ENCODE measurements at places on chromosomes 13 and 19.

DNA sequence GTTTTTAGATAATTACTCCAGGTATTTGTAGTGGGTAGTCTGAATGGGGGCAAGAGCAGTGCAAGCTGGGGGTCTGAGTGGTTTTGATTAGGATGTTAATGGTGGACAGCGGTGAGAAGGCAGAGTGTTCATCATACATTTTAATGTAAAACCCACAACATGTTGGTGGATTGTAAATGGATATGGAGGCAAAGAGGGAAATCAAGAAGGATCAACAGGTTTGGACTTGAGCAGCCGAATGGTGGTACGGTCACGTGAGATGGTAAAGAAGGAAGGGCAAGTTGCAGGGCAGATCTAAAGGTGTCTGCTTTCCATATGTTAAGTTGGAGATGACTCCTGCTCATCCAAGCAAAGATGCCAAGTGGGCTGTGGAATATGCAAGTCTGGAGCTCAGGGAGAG, 9.5 kb downstream of the ZNF30 start:
- no peak for DNase-seq

- no peak for DNase-seq
Observed at GRCh38 chr13:82275644-82276043, 1606.6 kb downstream of the SLITRK1 start.

DNA sequence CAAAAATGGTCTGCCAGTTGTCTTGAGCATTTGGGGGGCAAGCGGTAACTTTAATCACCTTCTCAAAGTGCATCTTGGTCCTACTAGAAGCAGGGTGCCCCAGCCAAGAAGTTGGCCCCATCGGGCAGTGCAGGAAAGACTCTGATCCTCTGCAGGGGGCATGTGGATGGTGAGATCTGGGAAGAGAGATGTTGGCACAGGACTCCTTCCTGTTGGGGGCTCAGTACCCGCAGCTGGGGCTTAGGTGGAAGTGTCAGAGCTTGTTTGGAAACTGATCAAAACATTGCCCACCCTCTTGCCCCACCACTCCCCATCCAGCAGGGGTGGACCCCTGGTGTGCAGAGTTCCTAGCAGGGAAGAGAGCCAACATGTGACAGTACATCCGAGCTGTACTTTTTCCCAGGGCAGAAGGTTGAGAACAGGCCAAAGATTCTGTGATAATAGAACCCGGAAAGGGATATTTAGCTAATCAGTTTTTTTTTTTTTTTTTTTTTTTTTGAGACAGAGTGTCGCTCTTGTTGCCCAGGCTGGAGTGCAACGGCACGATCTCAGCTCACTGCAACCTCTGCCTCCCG, 8.8 kb downstream of the RRAS start:
- DNase-seq, result no peak

GRCh38 chr19:29545866-29546582, 20.2 kb downstream of the VSTM2B start:
- peak; percentile 6 for DNase-seq

DNA sequence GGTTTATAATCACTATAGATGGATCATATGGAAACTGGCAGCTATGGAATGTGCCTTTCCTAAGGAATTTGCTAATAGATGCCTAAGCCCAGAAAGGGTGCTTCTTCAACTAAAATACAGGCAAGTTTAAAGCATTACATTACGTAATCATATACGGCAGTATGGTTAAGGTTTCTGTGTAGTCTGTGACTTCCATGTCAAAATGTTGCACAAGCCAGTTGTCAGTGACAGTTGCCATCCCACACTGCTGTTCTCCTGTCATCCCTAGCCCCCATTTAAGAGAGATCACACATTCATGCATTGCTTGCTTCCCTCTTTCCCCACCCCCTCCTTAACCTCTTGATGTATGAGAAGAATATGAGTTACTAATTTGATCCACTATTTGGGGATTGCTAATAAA, 47.3 kb downstream of the BRCA2 start:
- DNase-seq, result no peak

- no peak for DNase-seq
Observed at GRCh38 chr13:31274390-31274789, 74.6 kb downstream of the B3GLCT start.

DNA sequence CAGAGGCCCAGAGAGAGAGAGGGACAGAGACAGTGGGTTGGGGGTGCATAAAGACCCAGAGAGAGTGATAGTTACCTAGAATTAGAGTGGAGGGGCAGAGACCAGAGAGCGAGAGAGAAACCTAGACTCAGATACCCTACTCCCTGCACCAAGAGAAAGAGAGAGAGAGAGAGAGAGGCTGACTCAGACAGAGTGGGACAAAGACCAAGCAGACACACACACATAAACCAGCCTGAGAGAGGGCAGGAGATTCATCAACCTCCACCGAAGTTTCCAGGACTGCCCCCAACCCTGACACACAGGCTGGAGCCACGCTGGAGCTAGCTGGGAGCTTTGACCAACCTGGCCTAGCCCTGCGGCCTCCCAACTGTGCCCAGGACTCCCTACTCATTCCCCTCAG, 12.9 kb downstream of the SYT3 start:
- DNase-seq, result no peak

DNA sequence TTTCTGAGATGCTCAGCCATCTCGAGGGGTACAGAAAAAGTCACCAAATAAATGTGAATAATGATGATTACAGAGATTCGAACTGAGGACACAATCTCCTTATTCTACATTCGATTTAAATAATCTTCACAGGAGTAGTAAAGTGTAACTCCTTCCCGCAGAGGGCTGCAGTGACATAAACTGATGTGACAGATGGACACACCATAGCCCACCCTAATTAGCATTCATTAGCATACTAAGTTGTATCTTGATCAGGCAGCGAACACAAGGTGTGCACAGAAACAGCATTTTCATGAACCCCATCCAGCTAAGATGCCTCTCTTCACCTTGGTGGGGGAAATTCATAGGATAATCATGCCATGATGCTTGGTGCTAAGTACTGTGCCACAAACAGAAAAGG, 83.0 kb downstream of the TNFSF11 start:
- no peak for DNase-seq

DNA sequence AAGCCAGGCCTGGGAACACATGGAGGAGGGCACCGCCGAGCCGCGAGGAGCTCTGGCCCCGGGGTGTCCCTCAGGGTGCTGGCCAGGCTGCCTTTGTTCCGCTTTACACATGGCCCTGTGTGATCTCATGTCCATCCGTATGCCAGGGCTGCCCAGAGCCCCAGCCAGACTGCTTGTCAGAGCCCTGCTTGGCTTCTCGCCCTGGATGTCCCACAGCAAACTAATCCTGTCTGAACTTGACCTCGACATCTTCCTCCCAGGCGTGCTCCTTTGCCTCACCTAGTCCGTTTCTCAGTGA, 14.3 kb downstream of the BCKDHA start:
- DNase-seq, result no peak

- DNase-seq, result no peak
Observed at GRCh38 chr19:39060171-39060570, 24.0 kb upstream of the ACP7 start.

DNA sequence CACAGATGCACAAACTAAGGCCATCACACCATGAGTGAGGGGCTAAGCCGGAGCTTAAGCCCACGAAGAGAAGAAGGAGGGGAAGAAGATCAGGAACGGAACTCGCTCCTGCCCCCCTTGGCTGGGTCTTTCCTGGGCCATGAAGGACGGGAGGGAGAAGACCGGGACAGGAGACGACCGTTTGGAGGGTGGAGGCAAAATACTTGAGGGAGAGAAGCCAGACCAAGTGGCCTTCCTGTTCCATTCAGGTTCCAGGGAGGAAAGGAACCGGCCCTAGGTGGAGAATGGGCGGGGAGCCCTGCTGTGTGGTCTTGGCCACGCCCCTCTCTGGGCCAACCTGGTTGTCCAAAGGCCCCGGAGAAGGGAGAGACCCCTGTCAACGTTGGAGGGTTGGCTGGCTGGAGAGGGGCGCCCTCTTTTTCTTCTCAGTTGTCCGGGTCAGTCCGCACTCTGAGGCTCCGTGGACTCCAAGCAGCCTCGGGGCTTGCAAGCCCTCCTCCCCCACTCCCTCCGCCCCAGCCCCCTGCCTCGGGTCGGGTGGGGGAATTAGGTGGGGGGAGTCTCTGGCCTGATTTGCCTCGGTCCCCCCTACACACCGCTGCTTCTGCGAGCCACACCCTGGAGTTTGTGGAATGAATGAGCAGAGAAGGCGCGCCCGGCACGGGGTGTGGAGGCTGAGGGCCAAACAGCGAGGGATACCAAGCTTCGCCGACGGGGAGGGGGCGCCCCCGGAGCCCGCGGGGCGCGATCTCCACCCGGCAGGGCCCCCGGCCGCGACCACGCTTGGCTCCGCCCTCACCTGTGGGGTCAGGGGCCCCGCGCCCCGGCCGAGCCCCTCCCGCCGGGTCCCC, 757 bp downstream of the FBN3 start:
- DNase-seq, result peak; percentile 64

GRCh38 chr13:50617134-50617721, 226.3 kb downstream of the DLEU7 start:
- DNase-seq, result no peak

DNA sequence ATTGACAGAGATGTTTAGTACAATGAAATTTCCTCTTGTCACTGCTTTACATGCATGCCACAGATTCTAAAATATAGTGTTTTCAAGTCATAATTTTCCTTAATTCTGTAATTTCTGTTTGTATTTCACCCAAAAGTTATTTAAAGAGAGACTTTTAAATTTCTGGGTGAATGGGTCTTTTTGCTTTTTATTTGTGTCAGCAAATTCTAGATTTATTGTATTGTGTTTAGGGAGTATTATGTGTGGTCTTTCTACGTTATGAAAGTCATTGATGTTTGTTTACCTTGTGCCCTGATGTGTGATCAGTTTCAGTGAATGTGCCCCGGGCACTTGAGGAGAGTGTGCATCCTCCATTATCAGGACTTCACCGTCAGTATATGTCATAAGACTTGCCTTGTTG, 92.7 kb downstream of the SGCG start:
- no peak for DNase-seq

DNA sequence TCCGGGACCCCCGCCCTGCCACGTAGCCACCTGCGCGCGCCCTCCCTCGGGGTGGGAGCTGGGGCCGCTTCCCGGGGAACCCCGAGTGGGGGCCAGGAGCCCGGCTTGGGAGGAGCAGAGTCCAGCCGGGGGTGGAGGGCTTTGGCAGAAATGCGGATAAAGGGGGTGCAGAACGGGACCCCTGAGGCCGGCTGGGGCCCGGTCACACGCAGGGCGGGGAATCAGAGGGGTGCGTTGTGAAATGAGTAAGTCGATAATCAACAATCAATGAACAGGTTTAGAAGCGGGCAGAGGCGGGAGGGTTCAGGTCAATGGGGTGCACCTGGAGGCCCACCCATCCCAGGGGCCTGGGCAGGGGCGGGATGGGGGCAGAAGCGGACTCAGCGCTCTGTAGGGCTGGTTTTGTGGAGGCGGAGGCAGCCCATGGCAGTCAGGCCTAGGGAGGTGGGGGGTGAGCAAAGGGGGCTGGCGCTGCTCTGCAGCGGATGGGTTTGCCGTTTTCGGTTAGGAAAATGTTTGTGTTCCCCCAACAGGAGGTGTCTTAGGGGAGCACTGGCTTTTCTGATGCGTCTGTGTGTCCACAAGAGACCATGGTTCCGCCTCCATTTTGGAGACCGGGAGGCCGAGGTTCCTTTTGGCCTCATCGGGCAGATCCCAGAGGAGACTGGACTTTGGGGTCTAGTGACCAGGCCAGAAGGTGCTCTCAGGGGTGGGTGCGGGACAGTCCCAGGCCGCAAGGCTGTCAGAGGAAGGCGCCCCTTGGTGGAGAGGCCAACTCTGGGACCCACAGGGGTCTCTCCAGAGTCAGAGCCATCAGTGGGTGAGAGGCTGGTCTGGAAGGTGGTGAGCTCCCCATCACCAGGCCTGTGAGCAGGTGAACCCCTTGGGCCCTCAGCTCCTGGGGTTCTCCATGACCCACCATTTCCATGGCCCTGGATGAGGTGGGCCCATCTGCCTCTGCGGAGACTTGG, 683 bp upstream of the DIRAS1 start:
- no peak for DNase-seq

DNA sequence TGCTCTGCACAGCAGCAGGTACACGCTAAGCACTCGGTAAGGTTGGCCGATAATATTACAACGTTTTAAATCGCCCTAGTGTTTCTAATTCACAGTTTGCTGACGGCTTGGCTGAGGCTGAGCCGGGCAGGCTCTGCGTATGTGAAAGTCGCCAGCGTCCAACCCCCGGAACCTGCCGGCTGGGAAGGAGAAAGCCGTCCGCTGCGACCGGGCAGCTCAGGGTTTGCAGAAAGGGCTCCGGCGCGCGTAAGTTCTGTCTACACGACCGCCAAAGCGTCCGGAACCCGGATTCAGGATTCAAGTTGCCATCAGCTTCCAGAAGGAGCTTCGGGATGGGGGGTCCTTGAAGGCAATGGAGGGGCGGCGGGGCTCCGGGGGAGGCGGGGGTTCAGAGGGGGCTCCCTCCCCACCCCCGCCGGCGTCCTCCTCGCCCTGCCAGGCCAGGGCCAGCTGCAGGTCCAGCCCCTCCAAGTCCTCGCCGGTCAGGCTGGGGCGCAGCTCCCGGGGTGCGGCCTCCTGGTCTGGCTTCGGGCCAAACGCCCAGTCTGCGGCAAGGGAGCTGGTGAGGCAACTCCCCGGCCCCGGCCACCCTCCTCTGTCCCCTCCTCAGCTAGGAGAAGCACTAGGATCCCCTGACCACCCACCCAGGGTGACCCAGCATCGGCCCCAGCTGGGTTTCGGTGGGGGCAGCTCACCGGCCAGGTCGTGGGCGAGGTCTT, 575 bp downstream of the SMIM44 start:
- no peak for DNase-seq

DNA sequence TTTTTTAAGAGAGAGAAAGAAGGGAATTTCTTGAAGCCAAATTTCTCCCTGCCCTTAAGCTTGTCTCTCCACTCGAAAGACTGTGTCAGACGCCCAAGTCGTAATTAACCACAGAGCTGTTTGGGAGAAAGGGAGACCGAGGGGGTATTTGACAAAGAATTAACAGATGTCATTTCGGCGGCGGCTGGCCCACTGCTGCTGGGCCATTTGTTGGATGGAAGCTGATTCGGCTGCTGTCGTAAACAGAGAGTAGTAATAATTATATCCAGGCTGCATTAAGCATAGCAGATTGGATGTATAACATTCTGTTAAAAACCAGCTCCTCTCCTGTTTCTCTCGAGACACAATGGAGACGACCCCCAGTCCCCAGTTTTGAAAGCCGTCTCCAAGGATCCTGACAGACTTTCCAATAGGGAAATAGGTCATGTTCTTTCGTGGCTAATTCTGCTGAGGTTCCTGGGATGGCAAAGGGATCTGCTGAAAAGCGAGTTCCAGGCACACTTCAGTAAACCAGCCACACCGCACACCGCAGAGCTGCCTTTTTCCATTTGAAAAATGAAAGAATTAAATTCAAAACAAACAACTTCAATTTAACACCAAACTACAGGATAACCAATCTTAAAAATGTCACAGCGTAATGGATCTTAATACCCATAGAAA, 71.5 kb downstream of the KCTD15 start:
- peak; percentile 53 for DNase-seq

- peak; percentile 58 for DNase-seq
Observed at GRCh38 chr13:91891141-91891540, 492.7 kb downstream of the GPC5 start.

- DNase-seq, result no peak
Observed at GRCh38 chr13:44814836-44815235, 174.4 kb downstream of the NUFIP1 start.

GRCh38 chr19:50790396-50790795, at the start of gene ACP4:
ACP4 (plus strand) TSS chr19:50790415; CDS start chr19:50790415, 0 bp downstream.
- no peak for DNase-seq

- DNase-seq, result no peak
Observed at GRCh38 chr19:4517451-4518057, 732 bp downstream of the PLIN4 start.
